ENCODE measurements at places on chromosomes 11 and 22.

- peak; percentile 94 for DNase-seq
Observed at GRCh38 chr22:26648011-26648497, 9.3 kb upstream of the MIAT start.

- peak; percentile 52 for DNase-seq
Observed at GRCh38 chr11:1832211-1832919, 2.4 kb upstream of the SYT8 start.

- DNase-seq: no peak
Observed at GRCh38 chr22:45781459-45781858, 109.8 kb downstream of the ATXN10 start.

GRCh38 chr22:34403667-34404066, 483.4 kb upstream of the LARGE1 start:
- DNase-seq: no peak

DNA sequence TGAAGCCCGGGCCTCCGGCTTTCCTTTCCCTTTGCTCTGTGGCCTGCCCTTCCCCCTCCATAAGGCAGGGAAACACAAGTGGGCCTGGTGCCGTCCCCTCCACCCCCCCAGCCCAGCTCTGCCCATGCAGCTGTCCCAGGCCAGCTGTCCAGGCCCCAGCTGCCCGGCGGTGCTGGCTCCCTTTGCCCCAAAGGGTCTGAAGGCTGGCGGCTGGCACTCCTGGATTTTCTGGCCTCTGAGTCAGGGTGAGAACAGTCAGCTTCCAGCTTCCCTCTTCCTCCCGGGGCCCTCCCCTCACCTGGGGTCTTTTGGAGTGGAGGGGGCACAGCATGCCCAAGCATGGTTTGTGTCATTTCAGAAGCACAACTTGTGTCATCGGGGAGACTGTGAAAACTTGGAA, 27.8 kb downstream of the CD82 start:
- DNase-seq: no peak

DNA sequence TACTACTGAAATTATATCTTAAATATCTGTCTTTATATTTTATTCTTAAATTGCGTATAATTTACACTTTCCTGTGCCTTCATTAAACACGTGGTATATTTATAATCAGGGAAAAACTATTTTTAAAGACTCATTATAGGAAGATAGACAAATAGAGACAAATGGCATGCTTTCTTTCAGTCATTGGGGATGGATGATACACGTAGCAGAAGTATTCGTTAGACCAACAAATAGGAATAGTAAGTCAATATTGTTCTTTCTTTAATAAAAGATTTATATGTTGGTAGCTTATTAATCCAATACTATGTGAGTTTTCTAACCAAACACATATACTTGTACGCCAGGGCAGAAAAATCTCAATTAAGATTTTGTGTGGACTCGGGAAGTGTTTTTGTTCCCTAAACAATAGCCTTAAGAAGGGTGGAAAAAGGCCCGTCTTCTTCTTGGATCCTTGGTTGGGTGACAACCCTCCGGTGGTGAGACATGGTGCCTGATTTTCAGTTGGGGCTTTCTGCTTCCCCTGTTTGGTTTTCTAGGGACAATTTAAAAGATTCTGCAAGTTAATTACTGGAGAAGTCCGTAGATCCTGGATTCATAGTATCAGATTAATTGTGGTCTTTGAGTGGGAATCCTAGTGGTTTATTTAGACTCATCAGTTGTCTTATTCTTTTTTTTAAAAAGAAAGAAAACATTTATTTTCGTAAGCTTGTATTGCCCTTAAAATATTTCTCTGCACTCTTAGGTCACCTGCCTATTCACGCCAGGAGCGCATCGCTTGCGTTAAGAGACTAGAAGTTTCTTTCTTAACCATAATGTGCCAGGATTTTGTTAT, 83.5 kb upstream of the WNT7B start:
- DNase-seq: peak; percentile 61

DNA sequence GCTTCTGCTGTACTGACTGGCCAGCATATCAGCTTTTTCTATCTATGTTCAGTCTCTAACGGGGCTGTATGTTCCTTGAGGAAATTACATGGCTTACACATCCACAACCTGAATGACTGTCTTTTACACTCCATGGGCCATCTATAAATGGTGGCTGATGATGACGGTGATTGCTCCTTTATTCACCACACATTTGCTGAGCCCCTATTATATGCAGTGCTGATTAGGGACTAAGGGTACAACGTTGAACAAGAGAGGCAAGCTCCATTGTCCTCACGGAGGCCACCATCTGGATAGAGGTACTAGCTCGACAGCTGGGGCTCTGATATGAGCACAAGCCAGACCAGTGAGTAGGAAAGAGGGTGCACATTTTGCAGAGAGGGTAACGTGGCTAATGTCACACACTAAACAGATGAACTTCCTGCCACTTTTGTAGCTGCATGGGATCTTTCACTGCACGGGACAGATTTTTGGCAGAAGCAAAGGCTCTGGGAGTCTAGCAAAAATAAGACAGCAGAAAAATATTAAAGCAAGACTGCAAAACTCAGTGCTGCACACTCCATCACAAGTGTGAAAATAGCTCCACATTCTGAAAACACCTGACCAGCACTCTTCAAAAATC, 30.6 kb downstream of the DRD2 start:
- no peak for DNase-seq

DNA sequence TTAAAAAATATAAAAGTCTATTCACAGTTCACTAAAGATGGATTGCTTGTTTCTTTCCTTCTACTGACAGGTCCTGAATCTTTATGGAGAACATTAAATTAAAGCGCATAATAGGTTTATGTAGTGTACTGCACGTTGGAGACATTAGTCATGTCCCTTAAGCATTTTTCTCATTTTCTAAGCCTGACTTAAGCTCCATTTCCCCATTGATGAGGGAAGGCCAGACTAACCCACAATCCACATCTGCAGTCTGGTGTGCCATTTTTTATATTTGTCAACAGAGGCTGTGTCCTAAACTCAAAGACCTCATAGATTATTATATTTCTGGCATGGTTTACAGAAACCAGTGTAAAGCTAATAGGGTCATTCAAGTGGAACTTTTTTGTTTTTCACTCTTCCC, 39.9 kb downstream of the CADM1 start:
- peak; percentile 26 for DNase-seq

GRCh38 chr11:10625281-10625981, 57.0 kb upstream of the LYVE1 start:
- no peak for DNase-seq

GRCh38 chr11:4025248-4025966, 69.2 kb upstream of the RRM1 start:
- peak; percentile 60 for DNase-seq

DNA sequence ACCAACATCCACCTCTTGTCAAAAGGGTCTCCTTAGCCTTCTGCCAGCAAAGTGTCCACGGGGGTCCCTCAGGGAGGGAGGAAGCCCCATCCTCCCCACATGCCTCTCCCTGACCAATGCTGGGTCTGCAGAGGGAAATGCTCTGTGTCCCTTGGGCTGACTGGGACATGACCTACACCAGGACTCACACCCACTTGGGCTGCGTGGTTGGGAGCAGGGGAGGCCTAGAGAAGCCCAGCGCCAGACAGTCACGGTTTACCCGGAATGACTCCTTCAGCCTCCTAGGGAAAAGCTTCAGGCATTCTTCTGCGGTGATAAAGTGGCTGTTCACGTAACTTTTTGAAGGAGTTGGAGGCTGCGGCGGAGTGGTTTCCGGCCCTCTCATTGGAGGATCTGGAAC, 180.3 kb downstream of the EFCAB6 start:
- DNase-seq: no peak

DNA sequence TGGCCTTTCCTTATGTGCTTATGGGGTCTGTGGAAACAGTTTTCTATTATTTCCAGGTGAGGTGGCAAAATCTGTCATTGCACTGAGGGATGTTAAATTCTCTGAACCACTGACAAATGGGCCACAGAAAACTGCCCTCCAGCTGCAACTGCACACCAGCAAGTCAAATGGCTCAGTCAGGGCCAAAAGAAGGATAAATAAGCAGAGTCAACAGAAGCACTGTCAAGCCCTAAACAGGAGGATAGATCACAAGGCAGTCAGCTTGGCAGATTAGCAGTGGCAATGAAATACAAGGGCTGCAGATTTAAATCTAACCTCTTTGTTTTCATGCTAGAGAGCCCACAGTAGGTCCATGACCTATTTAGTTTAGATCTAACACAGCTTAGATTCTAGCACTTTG, 435.6 kb downstream of the ETS1 start:
- DNase-seq: no peak

DNA sequence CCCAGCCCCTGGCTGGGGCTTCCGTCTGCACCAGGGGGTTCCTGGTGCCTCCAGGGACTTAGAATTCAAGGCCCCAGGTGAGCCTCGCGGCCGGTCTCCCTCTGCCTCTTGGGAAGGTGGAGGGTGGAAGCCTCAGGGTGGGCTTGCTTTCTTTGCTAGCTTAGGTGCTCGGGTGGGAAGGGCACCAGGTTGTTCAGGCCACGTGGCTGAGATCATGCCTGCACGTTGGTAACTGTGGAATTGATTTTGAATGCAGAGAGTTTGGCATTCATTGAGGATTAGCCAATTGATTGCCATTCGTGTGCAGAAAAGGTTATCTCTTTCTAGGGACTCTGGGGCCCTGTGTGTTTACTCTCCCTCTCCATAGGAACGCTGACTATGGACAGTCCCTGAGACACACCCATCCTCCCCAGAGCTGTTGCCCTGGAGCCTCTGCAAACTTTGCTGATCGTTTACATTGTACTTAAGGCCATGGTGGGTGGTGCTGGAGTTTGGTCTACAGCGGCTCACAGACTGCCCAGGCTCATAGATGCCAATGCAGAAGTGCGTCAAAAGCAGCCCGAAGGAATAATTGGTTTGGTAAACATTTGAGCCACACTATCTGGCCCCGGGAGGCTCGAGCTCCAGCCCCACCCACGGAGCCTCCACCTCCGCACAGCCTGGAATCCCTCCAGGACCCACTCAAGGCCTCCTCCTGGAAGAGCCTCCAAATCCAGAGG, 1457.7 kb downstream of the BRD1 start:
- no peak for DNase-seq

DNA sequence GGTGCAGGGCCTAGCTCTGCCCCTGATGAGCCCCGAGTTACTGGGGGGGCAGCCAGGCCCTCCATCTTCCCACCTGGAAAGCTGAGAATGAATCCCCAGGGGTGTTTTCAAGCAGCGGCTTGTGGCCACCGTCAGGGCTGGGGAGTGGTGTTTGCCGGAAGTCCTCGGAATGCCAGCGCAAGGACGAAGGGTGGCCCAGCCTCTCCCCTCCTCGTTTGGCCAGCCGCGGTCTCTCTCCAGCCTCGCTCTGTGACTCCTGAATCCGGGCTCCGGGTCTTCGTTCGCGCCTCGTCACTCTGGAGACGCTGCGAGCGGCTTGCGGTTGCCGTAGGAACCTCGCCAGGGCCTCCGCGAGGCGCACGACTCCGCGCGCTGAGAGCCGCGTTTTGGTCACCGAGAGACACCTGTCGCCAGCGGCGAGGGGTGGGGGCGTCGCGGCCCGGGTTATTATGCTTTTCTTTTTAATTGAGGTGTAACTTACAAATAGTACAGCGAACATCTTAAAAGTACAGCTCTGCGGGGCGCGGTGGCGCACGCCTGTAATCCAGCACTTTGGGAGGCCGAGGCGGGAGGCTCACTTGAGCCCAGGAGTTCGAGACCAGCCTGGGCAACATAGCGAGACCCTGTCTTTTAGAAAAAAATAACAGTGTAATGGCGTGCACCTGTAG, 6.3 kb upstream of the KDELR3 start:
- DNase-seq: peak; percentile 86

DNA sequence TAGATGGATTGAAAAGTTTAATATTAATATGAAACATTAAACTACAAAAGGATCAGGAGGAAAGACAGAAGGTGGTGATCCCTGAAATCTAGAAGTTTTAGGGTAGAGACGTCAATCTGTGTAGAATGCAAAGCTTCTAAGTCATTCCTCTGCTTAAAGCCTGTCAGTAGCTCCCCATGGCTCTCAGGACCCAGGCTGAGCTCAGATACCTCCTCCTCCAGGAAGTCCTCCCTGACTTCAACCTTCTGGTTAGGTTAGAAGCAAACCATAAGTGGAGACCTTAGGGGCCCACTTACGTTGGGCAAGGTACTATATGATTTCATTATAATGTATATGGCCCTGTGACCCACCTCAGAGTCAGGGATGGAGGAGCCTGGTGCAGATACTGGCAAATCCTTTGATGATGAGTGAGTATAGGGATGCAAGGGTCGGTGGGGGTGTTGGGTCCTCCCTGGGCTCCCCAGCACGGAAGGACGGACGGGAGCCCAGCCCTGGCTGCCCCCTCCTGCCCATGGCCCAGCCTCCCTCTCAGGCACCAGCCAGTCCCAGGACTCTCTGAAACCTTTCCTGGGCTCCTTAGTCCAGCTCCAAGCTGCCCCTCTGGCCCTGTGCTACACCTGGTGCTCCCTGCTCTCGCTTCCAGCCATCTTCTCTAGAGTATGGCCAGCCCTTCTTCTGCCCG, 3.2 kb upstream of the PPP6R3 start:
- no peak for DNase-seq

DNA sequence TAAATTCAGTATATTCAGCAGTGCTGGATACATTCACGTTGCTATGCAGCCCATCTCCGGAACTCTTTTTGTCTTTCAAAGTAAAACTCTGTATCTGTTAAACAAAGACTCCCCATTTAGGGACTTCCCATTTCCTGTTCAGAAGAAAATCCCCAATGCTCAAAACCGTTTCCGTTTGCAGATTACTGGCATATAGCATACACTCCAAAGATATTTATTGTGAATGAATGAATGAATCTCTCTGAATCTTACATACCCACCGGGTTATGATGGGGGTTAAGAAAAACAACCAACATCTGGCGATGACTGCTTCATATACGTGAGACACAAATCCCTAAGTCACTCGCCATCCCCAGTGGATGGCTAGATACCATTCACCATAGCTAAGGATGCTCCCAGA, 1.6 kb downstream of the THY1 start:
- no peak for DNase-seq

GRCh38 chr22:50505776-50506610, 1.5 kb downstream of the LMF2 start:
- no peak for DNase-seq

DNA sequence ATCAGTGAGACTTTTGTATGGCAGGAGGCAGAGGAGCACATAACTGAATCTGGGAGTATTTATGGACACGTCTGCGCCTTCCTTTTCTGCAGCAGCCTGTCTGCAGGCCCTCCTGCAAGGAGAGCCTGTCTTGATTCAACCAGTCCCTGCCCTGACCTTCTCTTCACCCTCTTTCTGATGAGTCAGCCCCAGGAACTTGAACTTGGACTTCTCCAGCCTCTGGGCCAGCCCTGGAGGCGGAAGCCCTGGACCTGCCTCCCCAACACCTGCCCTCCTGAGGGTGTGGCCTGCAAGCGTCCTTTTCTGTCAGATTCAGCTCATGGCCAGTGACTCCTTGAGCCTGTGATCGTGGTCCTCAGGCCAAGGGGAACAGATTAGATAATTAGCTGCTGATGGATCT, 20.0 kb downstream of the DAGLA start:
- no peak for DNase-seq

GRCh38 chr11:34223021-34223813, 117.8 kb downstream of the NAT10 start:
- DNase-seq: no peak

- no peak for DNase-seq
Observed at GRCh38 chr11:27868226-27868625, 168.0 kb upstream of the BDNF start.
